ENCODE measurements at places on chromosomes 7 and 10.
A peak's percentile ranks its signal among the peaks of the same experiment; 100 is the strongest.

GRCh38 chr10:71694567-71694968 lies 25.0 kb downstream of the C10orf105 start:
- no peak for DNase-seq

GRCh38 chr7:150367677-150368095 lies 936 bp upstream of the REPIN1 start:
- no peak for DNase-seq

GRCh38 chr7:109873296-109873695 lies 1217.6 kb upstream of the LRRN3 start:
- DNase-seq, result no peak

DNA sequence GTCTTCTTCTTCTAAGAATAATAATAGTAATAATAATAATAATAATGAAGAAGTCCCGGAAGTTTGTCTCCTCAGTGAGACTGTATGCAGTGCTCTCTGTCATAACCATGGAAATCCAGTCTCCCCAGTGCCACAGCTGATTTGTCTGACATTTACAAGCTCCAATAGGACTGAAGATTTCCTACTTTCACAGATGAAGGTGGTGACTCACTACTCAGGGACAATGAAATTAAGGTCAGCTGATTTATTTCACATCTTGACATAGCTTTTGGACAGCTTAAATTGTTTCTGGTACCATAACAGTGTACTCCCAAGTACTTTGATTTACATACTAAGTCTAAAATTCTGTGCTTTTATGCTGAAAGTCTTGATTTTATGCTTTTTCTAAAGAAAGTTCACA lies 6.9 kb downstream of the CELF2 start:
- DNase-seq, result no peak

GRCh38 chr7:668139-668931 lies 58.2 kb upstream of the DNAAF5 start:
- DNase-seq, result no peak

- no peak for DNase-seq
Observed at GRCh38 chr10:129962031-129962871, 1.8 kb downstream of the EBF3 start.

DNA sequence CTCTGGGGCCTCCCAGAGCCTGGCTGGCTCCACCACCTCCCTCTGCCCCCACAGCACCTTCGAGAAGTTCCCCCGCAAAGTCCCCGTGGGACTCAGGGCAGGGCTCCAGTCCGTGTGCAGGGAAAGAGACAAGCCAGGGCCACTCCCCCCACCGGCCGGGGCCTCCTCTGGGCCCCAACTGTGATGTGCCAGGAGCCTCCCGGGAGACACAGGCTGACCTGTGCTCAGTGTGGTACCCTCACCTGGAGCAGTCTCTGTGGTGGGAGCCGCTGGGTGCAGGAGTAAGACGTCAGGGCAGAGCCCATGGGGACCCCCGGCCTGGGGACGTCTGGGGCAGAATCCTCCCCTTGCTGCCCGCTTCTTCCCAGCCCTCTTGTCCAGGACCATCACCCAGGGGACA lies 1.5 kb upstream of the ADGRA1 start:
- no peak for DNase-seq

GRCh38 chr7:150435390-150436073 lies 14.9 kb upstream of the GIMAP8 start:
- DNase-seq, result no peak

DNA sequence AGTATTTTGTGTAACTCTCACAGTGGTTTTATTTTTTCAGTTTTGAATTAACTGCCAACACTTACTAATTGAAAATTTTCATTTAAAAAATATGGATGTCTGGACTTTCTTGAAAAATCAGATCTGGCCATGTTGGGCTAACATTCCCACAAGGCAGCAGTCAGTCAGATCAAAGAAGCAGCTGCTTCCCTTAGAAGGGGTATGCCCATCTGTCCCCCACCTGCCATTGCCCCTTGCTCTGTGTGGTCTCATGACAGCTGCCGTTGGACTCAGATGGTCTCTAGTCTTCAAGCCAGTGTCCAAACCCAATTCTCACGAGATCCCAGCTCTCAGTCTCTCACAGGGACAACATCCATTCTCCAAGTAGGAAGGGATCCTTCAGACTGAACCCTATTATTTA lies 212.1 kb upstream of the GHITM start:
- DNase-seq, result no peak

GRCh38 chr7:1514995-1515401 lies 10.8 kb upstream of the INTS1 start:
- no peak for DNase-seq

GRCh38 chr10:80408242-80409101 lies at the start of gene PRXL2A:
Gene PRXL2A (plus strand): TSS chr10:80408551. CDS start chr10:80420468, 11,917 bp downstream.
- DNase-seq, result peak; percentile 88

GRCh38 chr10:21756707-21757106 lies 222.7 kb downstream of the MLLT10 start:
- DNase-seq, result no peak

Measured in stimulated activated effector memory CD8-positive, alpha-beta T cell treated with anti-CD3 and anti-CD28 coated beads, Interleukin-12 subunit alpha, Interleukin-12 subunit beta, amount 100 ng/mL, for 72 hours (primary cell).